Stimulated activated CD8-positive, alpha-beta memory T cell treated with anti-CD3 and anti-CD28 coated beads, Interleukin-4, amount 100 ng/mL, for 1 hour (primary cell): ENCODE measurements at places on chromosomes 16 and 17.

- DNase-seq = no peak
Observed at GRCh38 chr17:77489239-77489892, 348.6 kb downstream of the SEC14L1 start.

- DNase-seq = no peak
Observed at GRCh38 chr17:70772761-70773160, 603.4 kb downstream of the KCNJ2 start.

- DNase-seq = no peak
Observed at GRCh38 chr16:89545831-89546574, 14.5 kb upstream of the RPL13 start.

DNA sequence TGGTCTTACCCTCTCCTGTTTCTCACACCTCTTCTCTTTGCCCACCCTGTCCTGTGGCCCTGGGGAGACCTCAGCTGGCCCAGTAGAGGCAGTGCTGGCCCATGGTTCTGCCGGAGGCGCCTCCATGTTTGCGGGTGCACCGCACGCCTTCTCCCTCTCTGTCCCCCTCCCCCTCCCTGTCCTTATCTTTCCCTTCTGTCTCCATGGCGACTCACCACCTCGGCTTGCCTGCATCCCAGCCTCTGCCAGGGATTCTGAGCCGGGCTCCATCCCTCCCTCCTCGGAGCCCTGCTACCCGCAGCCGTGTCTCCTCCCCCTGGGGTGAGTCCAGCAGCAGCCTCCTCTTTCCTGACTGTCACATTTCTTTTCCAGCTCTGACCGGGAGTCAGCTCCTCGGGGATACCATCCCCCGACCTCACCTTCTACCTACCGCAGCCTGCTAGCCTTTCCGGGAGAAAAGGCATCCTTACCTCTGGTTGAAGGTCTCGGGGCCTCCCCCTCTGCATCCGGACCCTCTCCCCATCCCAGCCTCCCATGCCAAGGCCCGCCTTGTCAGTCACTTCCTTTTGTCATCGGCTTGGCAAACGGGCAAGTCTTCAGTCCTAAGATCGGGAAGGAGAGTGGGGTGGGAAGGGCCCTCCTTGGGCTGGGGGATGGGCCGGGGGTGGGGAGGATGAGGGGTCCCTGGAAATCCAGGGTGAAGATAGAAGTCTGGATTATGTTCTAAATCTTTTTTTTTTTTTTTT, at the start of gene RNF112:
TSS of gene RNF112 (plus strand) at position 358 of the 746 bp plus-strand sequence. CDS start at position 535, 177 bp downstream.
- DNase-seq = no peak

GRCh38 chr16:55703003-55704001, 47.5 kb downstream of the SLC6A2 start:
- no peak for DNase-seq

GRCh38 chr17:72110231-72110941, 10.4 kb upstream of the SOX9 start:
- no peak for DNase-seq

GRCh38 chr17:75959839-75960511, 19.0 kb downstream of the ACOX1 start:
- DNase-seq = no peak

DNA sequence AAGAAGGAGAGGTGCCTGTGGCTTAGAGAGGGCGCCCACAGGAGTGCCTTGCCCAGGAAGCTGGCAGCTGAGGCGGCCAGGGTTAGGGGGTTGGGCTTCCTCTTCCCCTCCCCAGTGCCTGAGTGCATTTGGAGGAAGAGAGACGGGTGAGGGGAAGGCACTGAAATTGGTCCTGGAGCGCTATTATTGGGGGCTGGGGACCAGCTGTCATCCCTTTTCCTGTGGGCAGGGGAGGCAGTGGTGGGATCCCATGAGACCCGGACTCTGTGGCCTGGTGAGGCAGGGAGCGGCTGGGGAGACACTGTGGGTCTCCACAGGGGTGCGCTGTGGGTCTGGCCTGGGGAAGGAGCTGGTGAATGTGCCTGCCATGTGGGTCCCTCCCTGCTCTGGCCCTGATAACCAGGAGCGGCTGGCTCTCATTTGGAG, 259.7 kb downstream of the SEC14L1 start:
- peak; percentile 57 for DNase-seq

DNA sequence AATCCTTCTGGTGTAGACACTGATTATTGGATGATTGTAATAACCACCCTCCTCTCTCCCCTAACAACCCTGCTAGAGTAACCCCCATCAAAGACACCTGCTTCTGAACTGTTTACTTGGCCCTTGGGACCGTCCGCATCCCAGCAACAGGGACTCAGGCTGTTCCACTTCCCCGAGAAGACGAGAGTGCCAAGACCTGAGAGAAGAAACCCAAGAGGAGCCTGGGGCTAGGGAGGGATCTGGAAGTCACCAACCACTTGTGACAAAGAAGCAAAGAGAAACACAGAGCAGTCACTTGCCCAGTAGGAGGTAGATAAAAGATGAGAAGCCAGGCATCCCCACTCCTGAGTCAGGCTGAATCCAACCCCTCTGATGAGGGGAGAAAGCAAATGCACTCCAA, 84.3 kb downstream of the CDH11 start:
- DNase-seq = no peak

DNA sequence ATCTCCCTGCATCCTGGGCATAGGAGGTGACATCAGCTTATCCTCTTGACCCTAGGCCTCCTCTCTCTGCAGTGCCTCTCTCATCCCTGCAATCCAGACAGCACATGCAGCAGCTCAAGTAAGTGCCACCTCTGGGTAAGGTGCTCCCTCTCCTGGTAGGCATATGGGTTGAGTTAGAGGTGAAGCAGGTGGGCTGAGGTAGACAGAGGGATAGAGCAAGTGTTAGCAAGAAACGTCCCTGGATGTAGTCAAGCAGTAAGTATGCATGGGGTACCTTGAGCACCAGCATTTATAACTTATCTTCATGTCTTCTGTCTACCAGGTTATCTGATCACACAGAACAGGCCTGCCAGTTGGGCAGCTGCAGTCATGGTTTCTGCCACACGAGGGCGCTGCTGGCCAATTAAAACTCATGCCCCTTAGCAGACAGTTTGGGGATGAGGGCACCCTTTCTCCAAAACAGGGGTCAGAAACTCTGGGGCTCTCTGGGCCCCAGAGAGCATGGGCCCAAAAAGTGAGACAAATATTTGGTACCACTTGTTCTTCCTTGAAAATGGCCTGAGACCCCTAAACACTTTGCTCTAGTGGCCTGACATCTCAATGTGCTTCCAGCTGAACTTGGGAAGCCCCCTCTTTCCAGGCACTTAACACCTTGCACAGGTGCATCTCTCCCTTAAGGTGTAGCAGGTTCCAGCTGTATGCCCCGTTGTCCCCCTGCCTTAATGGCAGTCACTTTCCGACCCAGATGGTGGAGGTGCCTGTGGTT, 59.8 kb downstream of the NEUROD2 start:
- peak; percentile 64 for DNase-seq

DNA sequence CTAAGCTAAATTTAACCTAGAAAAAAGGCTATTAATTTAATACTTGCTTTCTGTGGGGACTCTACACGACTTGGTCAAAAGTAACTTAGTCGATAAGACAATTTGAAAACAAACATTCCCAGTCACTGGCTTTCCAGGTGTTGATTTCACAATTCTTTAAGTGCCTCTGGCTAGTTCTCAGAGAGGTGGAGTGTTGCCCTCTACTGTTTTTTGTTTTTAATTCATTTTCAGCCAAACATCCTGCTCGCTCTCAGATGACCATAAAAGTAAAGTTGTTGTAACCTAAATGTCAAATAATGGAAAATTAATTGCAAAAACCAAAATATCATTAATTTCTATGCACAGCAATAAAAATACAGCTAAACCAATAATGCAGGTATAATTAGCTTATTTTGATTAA, 107.1 kb downstream of the MYO1D start:
- DNase-seq = no peak

DNA sequence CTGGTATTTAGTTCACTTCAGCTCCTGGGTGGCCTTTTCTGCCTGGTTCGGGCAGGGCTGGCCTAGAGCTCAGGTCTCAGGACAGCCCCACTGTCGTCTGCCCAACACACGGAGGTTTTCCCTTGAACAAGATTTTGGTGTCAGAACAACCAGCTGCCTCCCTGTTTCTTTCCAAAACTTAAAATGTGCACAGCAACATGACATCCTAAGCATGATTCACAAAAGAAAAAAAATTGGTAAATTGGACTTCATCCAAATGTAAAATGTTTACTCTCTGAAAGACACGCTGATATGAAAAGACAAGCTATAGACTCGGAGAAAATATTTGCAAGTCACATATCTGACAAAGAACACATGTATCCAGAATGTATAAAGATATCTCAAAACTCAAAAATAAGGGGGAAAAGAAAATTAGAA, 197.8 kb upstream of the CHMP6 start:
- no peak for DNase-seq

GRCh38 chr16:81537721-81538561, 93.3 kb downstream of the CMIP start:
- no peak for DNase-seq

DNA sequence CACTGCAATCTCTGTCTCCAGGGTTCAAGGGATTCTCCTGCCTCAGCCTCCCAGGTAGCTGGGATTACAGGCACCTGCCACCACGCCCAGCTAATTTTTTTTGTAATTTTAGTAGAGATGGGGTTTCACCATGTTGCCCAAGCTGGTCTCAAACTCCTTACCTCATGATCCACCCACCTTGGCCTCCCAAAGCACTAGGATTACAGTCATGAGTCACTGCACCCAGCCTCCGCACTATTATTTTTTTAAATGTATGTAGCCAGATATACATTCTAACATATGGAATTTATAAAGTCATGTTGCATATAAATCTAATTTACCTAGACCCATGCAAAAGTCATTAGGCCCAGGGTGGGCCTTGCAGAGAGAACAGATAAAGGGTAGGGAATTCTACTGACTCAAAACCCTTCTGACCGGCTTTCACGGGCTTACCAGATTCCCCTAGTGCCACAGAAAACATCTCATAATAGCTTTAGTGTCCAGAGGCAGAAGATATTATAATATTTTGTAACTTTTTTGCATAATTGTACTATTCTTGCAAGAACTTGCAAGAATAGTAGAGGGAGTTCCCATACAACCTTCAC, 20.5 kb upstream of the HELZ start:
- DNase-seq = no peak

GRCh38 chr16:29899516-29900101, at the start of gene SEZ6L2:
Gene SEZ6L2, minus strand, starts transcription at chr16:29899550. Its CDS starts 531 bp downstream, at chr16:29899019.
- no peak for DNase-seq

DNA sequence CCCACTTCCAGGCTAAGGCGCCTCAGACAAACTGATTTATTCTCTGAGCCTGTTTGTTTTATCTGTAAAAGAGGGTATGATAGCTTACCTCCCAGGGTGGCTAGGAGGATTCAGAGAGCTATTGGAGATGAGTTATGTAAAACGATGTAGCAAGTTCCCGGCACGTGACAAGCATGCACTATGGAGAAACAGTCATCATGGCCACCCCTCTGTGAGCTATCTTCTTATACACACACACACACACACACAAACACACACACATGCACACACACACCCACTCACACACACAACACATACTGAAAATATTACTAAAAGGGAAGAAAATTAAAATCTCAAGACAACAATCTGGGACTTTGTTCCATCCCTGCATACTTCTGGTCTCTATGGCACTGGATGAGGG, 66.3 kb downstream of the CCT6B start:
- no peak for DNase-seq

GRCh38 chr16:85901110-85901509, 2.1 kb downstream of the IRF8 start:
- no peak for DNase-seq

- DNase-seq = no peak
Observed at GRCh38 chr16:68910051-68910450, 66.7 kb downstream of the TANGO6 start.

- DNase-seq = no peak
Observed at GRCh38 chr17:20202141-20202621, 193.0 kb downstream of the SPECC1 start.

DNA sequence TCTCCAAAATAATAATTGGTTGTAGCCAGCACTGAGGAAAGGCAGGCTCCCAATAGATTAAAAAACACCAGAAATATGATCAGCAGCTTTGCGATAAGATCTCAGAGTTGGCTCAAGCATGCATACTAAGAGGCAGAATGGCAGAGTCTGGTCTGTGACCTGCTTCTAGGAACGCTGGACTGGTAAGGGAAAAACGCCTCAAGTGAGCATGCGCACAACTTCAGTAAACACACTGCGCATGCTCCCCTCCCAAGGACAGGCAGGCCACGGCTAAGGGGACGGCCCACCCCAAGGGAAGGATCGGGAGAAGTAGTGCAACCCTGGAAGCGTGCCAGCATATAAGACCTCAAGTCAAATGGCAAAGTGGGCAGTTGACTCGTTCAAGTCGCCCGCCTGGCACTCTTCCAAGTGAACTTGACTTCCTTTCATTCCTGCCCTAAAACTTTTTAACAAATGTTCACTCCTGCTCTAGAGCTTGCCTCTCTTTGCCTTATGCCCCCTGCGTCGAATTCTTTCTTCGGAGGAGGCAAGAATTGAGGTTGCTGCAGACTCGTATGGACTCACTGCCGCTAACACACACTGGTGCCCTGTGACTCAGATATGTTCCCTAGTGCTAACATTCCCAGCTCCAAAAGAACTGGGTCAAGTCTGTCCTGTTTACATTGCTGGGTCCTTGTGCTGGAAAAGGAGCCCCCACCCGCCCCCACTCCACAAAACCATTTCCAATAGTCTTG, 22.4 kb upstream of the PRM1 start:
- DNase-seq = no peak

DNA sequence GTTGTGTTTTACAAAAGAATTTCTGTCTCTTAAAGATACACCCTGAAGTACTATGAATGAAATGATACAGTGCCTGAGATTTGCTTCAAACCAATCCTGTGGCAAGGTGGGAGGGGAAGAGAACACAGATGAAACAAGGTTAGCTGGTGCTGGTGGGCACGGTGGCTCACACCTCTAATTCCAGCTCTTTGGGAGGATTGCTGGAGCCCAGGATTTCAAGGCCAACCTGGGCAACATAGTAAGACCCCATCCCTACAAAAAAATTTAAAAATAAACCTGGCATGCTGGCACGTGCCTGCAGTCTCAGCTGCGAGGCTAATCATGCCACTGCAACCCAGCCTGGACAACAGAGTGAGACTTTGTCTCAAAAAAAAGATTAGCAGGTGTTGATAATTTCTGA, 67.3 kb upstream of the FA2H start:
- DNase-seq = no peak

DNA sequence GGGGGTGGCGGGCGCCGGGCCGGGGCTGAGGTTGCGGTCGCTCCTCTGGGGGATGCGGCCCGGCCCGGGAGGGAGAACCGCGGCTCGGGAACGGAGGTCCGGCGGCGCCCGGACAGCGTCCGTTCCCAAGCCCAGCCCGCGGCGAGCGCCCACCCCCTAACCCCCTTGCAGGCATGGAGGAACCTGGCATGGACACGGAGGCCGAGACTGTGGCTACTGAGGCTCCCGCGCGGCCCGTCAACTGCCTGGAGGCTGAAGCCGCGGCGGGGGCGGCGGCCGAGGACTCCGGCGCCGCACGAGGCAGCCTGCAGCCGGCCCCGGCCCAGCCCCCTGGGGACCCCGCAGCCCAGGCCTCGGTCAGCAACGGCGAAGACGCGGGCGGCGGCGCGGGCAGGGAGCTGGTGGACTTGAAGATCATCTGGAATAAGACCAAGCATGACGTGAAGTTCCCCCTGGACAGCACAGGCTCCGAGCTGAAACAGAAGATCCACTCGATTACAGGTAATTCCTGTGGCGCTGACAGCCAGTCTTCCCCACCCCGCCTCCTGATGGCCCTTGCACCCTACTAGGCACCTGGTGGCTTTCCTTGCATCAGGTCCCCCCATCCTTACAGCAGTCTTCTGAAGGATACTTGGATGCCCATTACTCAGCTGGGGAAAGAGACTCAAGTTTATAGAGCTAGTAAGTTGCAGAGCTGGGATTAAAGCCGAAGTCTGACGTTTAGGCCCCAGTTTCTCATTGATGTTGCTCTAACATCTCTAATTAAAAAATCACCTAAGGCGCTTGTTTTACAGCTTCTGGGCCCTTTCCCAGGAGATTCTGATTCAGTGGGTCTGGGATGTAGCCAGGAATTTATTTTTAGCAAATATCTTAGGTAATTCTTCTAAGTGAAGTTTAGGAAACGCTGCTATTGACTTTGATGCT, 514 bp downstream of the UBFD1 start:
- peak; percentile 1 for DNase-seq
